ENCODE measurements at places on chromosomes 12 and 14.

- no peak for DNase-seq
These were observed 1.9 kb downstream of the MYL6B start for GRCh38 chr12:56154246-56154771.

GRCh38 chr12:43776498-43776897 lies 17.7 kb downstream of the IRAK4 start:
- no peak for DNase-seq

GRCh38 chr12:54390668-54391551 lies 6.4 kb upstream of the ZNF385A start:
- no peak for DNase-seq

- DNase-seq: no peak
These were observed 466.5 kb upstream of the SOX5 start for GRCh38 chr12:24415934-24416333.

DNA sequence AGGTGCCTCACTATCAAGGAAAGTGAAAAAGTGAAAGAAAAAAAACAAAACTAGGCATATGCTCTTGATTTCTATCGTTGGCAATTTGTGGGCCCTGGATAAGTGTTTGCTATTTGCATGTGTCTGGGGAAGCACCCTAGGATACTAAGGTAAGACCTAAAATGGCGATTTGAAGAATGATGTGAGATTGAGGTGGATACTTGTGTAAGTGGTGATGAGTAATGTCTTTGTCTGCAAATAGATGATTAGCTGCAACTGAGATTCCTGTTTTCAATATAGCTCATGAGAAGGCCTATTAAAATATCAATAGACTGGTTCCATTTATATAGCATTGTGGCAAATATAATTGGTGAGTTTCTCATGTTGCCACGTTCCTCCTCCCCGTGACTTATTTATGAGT lies 261.7 kb downstream of the NEDD1 start:
- no peak for DNase-seq

DNA sequence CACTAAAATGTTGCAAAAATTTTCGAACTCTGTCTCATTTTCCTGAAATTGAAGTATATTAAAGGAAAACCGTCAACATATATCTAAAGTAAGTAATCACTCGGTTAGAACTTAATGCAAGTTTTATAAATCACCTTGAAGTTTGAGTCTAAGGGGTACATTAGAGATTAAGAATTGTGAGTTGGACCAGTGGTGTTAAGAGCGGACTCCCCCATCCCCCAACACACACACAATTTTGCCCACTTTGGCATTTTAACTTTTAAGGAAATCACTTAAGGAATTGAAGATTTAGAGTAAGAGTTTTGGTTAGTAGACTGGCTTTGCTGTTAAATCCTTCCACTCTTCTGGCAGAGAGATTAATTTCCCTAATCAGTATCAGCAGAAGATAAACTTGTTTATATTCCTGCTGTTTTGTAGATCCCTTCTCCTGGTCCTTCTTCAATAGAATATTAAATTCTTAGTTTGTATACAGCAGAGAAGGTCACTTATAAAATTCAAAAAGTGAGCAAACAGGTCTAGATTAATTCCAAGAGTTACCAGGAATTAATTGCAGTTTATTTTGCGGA lies 1.5 kb downstream of the HIF1A start:
- no peak for DNase-seq

GRCh38 chr12:84825149-84825548 lies 87.5 kb downstream of the SLC6A15 start:
- no peak for DNase-seq

- DNase-seq: no peak
These were observed 2.1 kb downstream of the GSTZ1 start for GRCh38 chr14:77322951-77323350.

DNA sequence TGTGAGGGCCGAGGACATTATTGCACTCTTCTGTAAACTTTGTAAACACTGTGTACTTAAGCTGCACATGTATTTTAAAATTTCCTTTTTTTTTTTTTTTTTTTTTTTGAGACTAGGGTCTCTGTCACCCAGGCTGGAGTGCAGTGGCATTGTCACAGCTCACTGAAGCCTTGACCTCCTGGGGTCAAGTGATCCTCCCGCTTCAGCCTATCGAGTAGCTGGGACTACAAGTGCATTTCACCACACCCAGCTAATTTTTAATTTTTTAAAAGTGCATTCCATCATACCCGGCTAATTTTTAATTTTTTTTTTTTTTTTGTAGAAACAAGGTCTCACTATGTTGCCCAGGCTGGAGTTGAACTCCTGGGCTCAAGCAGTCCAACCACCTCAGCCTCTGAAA lies 42.4 kb downstream of the RASSF8 start:
- DNase-seq: no peak

- no peak for DNase-seq
These were observed 106.4 kb upstream of the PLEKHG7 start for GRCh38 chr12:92596383-92596782.

DNA sequence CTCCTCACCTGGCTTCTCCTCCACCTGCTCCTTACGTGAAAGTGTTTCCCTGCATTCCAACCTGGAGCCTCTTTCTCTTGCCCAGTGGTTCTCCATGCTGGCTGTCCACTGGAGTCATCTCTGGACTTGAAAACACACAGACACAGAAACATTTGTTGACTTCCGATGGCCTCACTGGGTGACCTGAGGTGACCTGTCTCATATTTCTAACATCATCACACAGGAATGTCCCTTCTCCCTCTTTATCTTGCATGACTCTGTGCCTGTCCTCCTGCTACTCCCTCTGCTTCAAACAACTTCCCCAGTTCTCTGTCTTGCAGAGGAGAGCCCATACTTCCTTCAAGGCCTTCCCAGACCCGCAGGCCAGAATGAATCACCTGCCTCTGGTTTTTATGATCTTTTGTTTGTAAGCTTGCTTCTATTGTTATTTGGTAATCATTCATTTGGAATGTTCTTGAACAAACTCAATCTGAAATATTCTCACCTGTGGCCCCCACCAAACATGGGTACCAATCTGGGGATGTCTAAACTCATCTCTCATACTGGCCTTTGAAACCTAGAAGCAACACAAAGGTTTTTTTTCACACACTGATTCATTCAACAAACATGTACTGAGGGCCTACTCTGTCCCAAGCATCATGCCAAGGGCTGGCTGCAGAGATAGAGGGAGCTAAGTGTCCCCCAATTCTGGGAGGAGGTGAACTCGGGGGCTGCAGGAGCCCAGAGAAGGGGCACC lies 9.7 kb upstream of the RIN3 start:
- DNase-seq: no peak

All from putamen (tissue), 1 donor.